CD4-positive, alpha-beta T cell treated with Interleukin-15 for 4 hours (primary cell): ENCODE measurements at places on chromosomes 2 and 18.

GRCh38 chr2:203586206-203586605 is 51.1 kb upstream of the RAPH1 start:
- no peak for DNase-seq

- DNase-seq: no peak
These were observed 75.9 kb downstream of the VSNL1 start for GRCh38 chr2:17616405-17616804.

DNA sequence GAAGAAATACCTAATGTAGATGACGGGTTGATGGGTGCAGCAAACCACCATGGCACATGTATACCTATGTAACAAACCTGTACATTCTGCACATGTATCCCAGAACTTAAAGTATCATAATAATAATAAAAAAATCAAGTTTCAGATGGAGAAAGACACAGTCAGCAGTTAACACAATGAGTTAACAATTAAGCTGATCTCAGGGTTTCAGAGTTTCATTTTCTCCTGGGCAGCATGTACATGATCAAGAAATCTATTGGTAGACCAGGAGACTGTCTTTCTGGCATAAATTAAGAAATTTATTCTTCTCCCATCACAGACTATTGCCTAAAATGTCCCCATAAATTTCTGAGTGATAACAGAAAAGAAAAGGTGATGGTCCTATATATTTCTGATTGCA is 155.3 kb downstream of the RAD51AP2 start:
- DNase-seq: no peak

- DNase-seq: no peak
These were observed 35.5 kb downstream of the TGFBRAP1 start for GRCh38 chr2:105294046-105294445.

DNA sequence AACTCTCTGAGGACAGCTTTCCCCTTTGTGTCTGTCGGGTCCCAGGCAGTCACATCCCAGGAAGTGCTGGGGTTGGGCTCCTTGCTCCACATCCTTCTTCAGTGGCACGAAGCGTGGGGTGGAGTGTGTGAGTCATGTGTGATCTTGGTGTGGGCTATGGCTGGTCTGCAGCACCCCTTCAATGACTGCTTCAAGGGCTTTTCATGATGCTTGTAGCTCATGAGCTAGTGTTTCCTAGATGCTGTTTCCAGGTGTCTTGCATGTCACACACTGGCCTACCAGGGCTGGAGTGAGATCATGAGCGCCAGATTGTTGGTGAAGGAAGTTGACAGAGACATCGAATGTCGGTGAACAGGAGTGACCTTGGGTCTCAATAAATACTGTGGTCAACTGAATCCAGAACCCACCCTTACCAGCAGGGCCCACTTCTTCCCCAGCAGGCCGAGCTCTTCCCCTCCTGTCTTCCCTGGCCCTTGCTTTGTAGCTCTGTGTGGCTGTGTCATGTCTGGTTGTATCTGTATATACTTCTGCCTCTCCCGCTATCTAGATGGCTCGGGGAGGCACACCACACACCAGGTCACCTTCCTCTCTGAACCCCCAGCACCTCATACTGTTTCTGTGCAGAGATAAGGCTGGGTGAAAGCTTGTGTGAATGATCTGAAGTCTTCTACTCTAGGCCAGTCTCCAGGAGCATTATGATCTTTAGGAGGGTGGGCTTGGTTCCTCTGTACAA is 3.8 kb downstream of the C2orf92 start:
- no peak for DNase-seq

DNA sequence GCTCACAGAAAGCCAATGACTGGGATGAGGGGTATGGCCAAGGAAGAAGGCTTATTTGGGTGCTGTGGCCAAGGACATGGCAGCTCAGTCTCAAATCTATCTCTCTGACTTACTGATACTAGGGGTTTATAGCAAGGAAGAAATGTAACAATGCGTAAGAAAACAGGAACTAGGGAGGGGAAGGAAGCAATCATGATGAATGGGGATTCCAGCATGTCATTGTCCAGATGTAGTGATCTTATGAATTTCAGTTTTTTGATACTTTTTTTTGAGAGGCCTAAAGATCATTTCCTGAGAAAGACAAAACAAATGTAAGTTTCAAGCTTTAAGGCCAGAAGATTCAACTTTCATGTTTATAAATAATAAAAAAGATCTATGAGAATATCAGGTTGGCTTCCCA is 298.6 kb upstream of the FAM98A start:
- no peak for DNase-seq
